SW 1271 (cell line): ENCODE measurements at places on chromosomes 4 and X.

DNA sequence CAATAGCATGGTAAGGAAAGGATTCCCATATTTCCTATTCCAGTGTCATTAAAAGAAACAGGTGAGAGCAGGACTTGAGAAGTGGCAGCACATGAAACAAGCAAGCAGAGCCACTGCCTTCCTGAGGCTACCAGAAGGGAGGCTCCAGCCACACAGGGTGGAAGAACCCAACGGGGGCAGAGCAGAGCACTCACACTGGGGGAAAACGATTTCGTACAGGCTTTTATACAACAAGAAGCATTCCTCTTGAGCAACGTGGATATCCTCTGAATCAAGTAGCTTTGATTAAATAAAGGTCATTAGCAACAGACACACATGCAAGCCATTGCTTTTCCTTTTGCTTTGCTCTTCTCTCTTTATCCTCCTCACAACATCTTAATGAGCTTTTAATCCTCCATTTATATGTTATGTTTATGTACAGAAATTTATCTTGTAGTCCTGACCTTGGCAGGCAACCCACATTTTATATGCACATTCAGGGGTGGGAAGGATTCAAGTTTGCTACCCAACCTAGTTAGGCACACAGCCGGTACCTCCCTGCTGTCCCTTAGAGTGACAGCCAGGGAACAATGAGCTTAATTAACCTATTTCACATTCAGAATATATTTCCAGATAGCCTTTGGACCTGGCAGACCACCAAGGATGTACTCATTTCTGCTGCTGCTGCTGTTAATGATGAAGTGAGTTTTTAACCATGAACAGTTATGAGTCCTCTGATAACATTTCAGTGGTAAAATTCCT is 202.1 kb downstream of the ARHGAP24 start:
- no peak for DNase-seq

GRCh38 chrX:134571796-134572195 is 86.5 kb downstream of the PLAC1 start:
- DNase-seq, result no peak

GRCh38 chr4:123114915-123115756 is 192.7 kb upstream of the NUDT6 start:
- DNase-seq, result no peak

GRCh38 chr4:12409507-12410190 is 981.0 kb upstream of the HS3ST1 start:
- no peak for DNase-seq

DNA sequence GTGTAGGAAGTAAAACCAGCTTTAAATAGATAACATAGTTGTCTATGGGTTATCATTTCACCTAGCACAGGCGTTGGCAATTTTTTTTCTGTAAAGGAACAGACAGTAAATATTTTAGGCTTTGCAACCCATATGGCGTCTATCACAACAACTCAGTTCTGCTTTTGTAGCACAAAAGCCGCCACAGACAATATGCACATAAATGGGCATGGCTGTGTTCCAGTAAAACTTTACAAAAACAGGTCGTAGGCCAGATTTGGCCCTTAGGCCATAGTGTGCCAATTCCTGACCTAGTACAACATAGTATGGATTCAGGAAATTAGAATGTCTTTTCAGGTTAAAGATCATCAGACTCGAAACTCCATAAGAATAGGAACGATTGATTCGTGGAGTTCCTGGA is 265.3 kb upstream of the GK2 start:
- DNase-seq, result no peak

DNA sequence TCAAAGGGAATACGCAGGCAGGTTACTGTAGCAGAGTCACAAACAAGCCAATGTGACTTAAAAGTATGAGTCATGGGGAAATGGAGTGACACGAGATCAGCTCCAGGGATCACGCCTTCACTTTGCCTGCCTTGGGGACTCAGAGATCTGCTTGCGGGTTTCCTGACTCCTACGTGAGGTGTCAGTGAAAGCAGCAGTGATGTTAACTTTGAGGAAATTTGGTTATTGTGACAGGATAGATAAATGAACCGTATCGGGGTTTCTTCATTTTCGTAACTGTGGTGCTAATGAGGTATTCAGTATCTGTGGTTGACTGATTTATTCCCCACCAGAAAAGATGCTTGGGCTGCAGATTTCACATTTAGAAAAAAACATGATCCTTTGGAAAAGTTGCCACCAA is 383.3 kb upstream of the ZFP42 start:
- no peak for DNase-seq

DNA sequence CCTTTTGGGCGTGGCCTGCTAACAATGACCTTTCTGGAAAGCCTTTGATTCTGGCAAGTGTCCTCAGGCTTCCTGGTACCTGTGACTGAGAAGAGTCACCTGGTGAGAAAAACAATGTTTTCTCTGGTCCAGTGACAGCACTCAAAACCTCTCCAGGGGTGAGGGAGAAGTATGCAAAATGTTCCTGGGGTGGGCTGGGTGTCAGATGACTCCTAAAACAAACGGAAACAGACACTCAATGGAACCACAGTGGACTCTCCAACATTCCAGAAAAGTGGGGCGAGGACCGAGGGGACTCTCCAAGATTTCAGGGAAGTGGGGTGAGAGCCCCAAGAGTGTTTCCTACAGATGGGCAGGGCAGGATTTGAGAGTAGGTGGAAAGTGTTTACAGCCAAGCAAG is 69.5 kb downstream of the ANAPC4 start:
- DNase-seq, result no peak

DNA sequence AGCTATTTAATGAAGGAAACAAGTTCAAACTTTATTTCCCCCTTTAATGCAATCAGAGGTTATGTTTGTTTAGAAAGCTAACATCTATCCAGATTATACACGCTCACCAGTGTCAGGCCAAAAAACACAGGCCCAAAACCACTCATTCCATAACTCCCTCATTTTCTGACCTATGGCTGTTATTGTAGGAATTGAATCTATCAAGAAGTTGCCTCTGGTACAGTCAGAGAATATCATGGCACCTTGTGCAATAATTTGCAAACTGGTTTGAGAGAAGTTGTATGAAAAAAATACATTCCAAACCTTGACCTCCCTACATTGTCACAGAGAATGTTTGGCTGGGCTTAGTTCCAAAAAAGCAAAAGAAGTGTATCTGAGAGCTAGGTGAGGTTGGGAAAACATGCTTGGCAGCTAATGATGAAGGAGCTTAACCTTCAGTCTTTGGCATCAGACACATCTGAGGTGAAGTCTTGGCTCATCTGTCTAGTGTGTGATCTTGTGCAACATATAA is 591.0 kb downstream of the ANKRD50 start:
- no peak for DNase-seq

DNA sequence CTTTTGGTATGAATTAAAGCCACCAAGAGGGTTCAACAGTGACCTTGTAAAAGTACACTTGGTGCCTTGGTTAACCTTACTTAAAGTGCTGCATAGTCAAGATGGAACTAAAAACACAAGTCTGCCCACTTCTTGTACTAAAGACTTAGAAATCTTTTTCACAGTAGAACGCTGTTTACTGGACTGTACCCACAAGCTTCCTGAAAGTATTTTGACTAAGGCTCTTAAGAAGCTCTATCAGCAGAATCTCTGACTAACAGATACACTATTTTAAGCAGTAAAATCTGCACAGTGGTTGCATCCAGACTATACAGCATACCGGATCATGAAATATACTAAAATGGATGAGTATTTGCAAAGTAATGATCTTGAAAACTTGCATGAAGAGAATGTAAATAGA is 7.2 kb downstream of the RAB28 start:
- DNase-seq, result no peak

- DNase-seq, result no peak
Observed at GRCh38 chr4:151575646-151576045, 166.7 kb downstream of the FHIP1A start.

GRCh38 chr4:113943863-113944262 is 35.6 kb downstream of the ARSJ start:
- DNase-seq, result no peak

DNA sequence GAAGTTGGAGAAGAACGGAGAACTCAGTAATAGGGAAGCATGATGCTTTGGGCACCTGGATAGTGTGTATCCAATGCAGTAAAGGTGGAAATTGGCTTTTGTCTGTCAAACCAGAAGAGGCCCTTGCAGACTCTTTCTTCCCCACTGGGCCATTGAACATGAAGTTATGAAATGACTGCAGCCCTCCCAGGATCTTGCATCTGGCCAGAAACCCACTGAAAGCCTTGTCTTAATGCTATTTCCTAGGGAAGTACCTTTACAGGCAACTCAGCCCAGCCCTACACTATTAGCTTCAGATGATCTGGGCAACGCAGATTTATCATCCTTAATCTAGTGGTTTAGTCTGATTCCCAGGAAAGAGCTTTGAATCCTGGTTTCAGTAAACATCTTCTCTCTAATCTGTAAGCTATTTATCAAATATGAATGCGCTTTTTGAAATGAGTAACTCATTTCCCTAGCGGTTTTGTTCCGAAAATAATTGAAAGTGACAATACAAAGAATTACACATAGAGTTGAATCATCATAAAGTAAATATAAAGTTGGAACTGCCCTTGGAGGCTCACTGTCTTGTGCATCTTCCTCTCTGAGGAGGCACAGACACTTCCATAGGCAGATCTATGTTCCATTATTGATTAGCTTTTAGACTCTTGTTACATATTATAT is 464.1 kb downstream of the IDS start:
- DNase-seq, result no peak

GRCh38 chr4:7322166-7322991 is 112.4 kb downstream of the PSAPL1 start:
- DNase-seq, result no peak

DNA sequence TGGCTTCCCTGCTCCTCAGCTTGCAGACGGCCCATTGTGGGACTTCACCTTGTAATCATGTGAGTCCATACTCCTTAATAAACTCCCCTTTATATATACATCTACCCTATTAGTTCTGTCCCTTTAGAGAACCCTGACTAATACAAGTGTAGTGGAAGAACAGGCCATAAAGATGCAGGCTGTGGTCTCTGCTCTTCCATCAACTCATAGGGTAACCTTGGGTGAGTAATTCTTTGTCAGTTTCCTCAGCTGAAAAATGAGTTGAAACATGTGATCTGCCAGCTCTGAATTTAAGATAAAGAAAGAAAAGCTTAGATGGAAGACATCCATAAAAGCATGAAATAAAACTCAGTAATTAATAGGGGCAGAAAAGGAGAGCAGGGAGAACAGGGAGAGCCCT is 103.6 kb downstream of the ENOX2 start:
- no peak for DNase-seq

GRCh38 chrX:53044995-53045394 is 3.6 kb upstream of the GPR173 start:
- no peak for DNase-seq

GRCh38 chrX:50067435-50068284 is 133.1 kb downstream of the AKAP4 start:
- DNase-seq, result no peak

GRCh38 chr4:38231626-38232025 is 271.4 kb downstream of the PTTG2 start:
- DNase-seq, result no peak

DNA sequence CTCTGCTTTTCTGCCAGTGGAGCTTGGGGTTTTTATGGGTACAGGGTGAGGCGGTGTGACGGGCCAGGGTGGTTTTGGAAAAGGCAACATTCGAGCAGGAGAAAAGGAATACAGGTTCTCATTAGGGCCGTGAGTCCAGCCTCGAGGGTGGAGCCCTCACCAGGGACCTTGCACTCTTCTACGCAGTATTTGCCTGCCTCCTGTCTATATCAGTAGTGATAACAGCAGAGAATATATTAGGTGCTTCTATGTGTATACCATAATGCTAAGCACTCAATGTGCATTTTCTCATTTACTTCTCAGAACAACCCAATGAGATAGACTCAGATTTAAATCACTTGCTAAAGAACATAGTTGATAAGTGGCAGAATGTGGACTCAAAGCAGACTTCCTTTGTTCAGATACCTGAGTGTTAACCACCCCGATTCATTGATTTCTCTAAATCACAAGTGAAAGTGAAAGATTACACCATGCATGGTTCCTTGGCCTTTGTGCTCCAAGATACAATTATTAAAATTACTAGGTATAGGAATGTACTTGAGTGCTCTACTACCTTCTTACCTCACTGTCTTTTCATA is 403.9 kb downstream of the PCDH7 start:
- no peak for DNase-seq
